D341Med (cell line): ENCODE measurements at places on chromosomes 5 and 9.

DNA sequence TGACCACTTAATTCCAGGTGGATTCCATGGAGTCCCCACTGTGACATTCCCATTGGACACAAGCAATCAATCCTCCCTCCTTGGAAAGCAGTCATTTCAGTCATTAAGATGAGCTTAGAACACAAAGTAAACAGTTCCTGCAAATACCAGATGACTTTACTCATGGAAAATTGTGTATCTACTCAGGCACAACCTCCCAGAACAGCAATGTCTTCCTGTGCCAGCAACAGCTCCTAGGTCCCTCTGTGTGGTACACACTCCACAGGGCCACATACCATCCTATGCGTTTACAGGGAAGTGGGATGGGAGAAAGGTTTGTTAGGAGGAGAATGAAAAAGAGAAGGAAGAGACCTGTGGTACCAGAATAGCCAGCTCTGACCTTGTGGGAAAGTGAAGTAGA lies 53.7 kb downstream of the MTMR12 start:
- DNase-seq: no peak

- DNase-seq: no peak
These were observed 155.0 kb downstream of the NFIB start for GRCh38 chr9:14158916-14159315.

- DNase-seq: no peak
These were observed 895.1 kb downstream of the TLE1 start for GRCh38 chr9:80794197-80794596.

- no peak for DNase-seq
These were observed 57.3 kb downstream of the MED10 start for GRCh38 chr5:6321078-6321477.

- DNase-seq: no peak
These were observed 285.1 kb upstream of the TUT7 start for GRCh38 chr9:86639287-86639686.

DNA sequence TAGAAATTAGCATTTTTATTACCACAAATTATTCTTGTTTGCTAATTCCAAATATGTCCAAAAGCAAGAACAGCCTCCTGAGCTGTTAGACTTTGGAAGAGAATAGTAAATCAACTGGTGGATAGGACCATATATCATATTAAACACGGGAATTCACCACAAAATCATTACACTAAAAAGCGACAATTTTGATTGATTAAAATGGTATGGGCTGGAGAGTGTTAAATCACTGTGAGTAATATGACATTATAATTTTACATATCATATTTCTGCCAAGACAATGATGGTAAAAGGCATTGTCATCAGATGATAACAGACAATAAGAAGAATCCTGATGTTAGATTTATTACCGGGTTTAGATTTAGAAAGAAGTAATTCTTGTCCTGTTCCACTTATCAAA lies 107.2 kb upstream of the ARRDC3 start:
- no peak for DNase-seq

GRCh38 chr5:57069115-57069835 lies 104.6 kb upstream of the GPBP1 start:
- DNase-seq: no peak

- no peak for DNase-seq
These were observed 48.6 kb downstream of the UGCG start for GRCh38 chr9:111945216-111945615.

- no peak for DNase-seq
These were observed 116.7 kb downstream of the PPP2R2B start for GRCh38 chr5:146761811-146762210.

DNA sequence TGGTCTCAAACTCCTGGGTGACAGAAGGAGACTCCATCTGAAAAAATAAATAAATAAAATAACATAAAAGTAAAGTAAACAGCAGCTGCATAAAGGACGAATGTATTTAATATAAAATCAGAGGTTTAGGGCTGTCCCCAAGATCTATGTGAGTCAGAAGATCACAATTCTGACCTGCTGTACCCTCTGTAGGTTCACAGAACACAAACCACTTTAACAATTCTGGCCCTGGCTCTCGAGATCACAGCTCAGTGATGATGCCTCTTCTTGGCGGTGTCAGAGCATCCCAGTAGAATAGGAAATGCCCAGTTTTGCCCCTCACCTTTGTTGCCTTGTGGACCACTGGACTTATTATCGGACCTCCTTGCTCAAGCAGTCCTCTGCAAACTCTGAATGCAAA lies 380.9 kb downstream of the TLE1 start:
- DNase-seq: no peak

DNA sequence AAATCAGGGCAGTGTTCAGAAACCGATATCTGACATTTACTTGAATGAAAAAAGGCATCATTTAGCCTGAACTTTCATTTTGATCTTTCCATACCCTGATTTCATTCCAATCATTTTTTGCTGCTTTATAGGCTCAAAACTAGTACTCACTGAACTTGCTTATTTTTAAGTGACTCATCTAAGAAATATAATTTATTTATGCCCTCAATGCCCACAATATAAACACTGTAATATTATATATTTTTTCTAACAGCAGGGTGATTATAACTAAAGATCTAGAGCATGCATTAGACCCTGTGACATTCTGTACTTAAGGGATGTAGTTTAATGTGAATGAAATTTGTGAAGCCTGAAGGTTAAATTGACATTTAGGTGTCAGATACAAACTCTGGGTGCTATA lies 446.1 kb upstream of the CDH10 start:
- DNase-seq: no peak

- DNase-seq: no peak
These were observed 3.3 kb upstream of the SNX18 start for GRCh38 chr5:54514291-54514690.

DNA sequence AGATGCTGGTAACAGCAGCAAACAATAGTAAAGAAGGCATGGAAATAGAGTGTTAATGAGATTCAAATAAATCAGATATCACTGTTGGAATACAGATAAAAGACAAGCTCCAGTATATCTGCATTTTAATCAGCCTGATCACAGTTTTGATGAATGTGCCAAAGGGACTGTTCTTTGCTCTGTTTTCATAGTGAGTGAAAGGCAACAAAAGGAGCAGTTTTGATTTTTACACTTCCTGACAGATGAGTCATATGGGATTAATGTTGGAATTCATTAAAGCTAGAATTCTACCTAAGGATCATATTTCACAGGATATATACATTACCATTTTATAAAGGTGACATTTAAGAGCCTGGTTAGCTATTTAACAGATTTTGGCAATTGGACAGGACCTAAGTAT lies 743.3 kb upstream of the PTPRD start:
- DNase-seq: no peak

GRCh38 chr9:113888976-113889375 lies 12.9 kb downstream of the ZNF618 start:
- no peak for DNase-seq

GRCh38 chr9:86637515-86637914 lies 283.3 kb upstream of the TUT7 start:
- DNase-seq: no peak

DNA sequence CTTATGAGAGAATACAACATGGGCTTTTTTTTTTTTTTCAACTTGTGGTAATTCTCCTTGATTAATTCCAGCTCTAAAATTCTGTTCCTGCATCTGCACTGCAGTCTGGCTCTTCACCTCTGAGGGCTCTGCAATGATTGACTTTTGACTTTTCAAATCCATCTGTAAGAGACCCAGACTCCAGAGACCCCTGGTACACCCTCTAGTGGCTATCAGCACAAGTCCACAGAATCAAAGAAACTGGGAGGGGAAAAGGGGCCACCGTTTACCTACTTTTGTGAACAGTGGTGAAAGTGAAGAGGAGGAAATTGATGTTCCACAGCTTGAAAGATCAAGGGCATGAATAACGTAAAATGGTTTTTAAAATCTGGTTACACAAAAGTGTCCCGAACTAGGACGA lies 151.6 kb downstream of the SLIT3 start:
- no peak for DNase-seq

GRCh38 chr9:114035845-114036801 lies 42.0 kb downstream of the AMBP start:
- DNase-seq: peak; percentile 6

- no peak for DNase-seq
These were observed 122.4 kb downstream of the NFIB start for GRCh38 chr9:14191512-14191911.

DNA sequence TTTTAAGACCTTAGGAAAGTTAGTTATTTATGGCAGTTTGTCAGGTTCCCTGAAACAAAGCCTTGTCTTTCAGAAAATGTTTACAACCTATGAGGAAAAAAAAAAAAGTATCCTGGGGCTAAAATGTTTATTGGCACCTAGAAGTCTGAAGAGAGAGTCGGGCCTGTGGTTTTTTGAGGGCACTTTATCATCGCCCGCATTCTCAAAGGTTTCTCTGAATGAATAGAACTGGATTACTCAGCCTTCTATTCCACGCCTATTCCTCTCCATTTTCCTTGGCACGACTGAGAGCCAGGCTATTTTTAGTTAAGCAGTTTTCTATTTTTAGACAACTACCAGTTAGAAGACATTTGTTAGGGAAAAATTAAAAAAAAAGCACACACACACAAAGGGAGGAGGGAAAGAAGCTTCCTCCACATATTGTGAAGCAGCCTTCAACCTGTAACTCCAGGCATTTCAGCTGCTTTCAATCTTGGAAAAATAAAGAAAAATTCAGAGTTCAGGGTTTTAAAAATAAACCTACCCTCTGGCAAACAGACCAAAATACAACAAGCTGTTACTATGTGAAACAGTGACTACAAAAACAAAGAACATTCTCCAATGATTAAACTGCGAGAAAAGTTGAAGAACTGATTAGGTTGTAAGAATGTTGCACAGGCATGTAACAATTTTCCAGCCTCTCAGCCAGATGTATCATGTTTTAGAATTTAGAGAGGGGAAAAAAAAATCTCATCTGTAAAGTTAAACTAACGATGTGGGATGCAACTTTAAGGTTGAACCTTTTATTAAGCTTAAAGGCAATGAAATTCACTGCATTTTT lies 97.0 kb downstream of the MEF2C start:
- no peak for DNase-seq

DNA sequence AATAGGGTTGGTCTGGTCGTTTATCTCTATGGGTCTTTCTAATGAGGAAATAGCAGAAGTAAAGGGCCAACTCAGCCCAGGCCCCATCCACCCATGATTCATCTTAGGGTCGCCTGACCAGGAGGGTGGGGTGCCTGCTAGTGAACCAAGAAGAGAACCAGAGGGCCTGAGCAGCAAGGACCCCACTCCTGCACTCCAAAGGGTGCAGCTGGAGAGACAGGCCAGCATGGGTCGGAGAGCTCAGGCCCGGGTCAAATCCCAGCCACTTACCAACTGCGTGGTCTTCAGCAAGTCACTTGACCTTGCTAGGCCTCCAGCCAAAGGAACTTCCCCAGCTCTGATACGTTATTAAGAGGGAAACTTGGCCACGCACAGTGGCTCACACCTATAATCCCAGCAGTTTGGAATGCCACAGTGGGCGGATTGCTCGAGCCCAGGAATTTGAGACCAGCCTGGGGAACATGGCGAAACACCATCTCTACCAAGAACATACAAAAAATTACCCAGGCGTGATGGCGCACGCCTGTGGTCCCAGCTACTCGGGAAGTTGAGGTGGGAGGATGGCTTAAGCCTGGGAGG lies 4.3 kb downstream of the BBLN start:
- DNase-seq: no peak

- no peak for DNase-seq
These were observed 131.3 kb upstream of the ARRDC3 start for GRCh38 chr5:91514400-91514799.

GRCh38 chr9:113129884-113130283 lies 20.9 kb upstream of the SLC31A2 start:
- no peak for DNase-seq

DNA sequence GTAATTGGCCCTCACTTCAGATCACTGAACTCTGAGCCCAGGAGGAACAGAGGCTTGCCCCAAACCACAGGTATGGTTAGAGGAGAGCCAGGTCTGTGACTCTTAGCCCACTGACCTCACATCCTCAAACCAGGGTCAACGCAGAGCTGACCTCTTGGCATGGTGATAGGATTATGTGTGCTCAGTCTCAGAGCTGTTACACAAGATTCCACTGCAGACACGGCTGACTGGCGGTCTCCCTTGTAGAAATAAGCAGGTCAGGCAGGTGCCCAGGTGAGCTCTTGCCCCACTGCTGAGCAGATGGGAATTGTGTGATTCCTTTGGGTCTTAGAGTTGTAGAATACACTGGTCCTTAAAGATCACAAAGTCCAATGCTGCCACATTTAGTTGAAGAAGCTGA lies 66.0 kb upstream of the PITX1 start:
- no peak for DNase-seq

GRCh38 chr5:151632524-151632923 lies 41.4 kb upstream of the FAT2 start:
- no peak for DNase-seq

GRCh38 chr5:135693371-135693955 lies 114.7 kb upstream of the CXCL14 start:
- no peak for DNase-seq

DNA sequence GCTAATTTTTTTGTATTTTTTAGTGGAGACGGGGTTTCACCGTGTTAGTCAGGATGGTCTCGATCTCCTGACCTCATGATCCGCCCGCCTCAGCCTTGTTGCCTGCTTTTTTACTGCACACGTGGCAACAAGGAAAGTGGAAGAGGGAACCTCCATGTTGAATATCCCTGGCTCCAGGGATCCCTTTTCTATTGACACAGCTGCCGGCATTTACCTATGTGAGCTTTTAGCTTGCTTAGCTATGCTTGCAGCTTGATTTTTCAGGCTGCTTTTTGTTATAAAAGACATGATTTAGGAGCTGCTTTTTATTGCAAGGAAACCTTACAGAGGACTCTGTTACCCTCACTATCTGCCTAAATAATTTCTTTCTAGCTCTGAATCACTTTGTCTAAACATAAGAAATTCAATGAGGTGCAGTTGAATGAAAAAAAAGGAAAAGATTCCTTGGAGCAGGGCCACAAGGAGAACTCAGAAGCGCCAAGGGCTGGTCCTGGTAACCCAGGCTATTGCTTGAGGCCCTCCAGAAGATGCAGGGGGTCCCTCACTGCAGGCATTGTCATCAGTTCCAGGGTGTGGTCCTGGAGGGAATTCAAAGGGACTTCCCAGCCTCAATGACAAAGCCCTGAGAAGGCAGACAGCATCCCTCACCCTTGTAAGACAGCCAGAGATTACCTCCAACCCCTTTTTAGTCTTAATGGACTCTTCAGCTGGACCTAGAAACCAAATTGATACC lies 89.9 kb downstream of the SYK start:
- DNase-seq: no peak

DNA sequence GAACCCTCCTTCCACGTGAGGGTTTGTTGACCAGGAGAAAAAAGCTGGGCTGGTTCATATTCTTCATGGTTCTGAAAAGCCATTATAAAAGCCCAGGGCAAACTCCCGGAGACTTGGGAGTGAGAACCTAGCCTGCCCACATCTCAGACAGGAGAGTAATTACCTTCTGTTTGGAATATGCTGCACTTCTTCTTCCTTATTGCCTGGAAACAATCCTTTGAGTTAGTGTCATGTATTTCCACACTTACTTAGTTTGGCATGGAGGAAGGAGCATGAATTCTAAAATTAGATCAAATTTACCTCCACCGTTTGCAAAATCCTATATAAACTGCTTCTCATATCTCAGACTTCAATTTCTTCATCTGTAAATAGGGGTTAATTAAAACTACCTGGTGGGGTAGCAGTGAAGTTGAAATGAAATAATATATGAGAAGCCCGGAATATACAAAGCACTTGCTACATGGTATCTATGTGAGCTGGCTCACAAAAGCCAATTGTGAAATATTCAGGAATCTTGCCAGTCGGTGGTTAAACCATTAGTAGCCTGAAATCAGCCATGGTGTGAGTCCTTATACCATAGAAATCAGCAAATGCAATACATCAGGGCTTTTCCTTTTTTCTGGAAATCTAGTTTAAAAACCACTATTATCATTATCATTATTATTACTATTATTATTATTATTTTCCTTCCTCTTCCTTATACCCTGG lies 140.0 kb upstream of the RAD23B start:
- no peak for DNase-seq
